ENCODE measurements at places on chromosomes 7 and 10.

- no peak for DNase-seq
Measured at GRCh38 chr10:79394664-79395063, 47.4 kb downstream of the PPIF start.

DNA sequence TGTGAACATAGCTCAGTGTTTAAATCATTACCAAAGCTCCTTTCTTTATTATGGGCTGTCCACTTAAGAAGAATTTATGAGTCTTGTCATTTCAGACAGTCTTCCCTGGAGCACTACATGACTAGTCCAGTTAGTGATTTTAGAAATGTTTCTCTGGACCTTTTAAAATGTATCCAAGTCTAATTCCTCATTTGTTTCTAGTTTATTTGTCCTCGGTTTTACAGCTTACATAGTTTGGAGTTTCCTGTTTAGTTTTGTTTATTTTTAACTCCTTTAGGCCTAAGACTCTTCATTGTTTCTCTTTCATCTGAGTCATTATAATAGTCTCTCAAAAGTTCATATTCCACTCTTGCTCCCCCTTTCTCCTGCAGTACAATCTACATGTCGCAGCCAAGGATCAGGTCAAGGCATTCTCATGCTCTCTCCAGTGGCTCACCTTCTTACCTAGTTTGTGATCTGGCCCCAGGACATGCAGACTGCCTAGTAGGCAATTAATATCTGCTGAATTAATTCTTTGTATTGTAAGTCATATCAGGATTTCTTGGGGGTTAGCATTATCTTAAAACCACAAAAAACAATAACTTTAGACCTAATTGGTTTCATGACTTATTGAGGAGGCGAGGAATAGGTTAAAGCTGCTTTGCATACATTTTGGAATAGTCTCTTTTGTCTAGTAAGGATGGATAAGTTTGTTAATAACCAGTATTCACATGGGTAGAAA, 93.8 kb downstream of the MAPK8 start:
- no peak for DNase-seq

DNA sequence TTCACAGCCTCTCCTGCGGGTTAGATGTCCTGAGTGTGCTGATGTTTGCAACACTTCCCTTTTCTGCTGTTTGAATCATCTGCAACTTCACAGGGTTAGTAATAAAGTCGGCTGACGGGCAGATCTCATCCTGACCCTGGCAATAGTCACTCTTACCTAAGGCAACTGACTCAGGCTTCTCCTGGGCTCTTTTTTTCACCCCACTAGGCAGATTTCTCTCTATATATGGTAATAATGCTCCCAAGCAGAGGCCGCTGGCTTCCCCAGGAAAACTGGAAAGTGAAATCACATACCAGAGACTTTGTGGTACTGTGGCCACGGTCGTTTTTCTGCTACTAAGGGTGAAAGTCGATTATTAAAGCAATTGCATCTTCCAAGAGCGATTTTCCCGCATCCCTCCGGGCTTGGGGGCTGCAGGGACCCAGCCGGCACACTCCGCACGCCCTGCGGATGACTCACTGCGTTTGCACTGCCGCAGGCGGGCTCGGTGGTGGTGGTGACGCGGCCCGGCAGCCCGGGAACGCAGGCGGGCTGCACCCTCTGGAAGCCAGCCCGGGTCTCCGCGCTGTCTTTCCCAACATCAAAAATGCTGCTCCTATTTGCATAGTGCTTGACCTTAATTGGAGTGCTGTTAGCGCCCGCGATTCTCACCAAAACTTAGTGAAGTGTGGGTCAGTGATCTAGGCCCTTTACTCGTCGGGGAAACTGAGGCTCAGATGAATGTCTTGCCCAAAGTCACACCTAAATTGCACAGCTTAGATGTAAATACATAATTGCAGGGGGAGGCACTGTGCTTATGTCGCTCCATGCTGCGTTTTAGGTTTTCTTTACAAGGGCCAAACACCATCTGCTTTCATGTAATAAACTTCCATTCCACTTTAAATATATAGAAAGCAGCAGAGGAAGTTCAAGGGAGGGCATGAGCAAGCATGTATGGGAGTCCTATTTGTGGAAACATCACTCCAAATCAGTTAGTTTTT, 47.6 kb upstream of the ITGB1 start:
- no peak for DNase-seq

DNA sequence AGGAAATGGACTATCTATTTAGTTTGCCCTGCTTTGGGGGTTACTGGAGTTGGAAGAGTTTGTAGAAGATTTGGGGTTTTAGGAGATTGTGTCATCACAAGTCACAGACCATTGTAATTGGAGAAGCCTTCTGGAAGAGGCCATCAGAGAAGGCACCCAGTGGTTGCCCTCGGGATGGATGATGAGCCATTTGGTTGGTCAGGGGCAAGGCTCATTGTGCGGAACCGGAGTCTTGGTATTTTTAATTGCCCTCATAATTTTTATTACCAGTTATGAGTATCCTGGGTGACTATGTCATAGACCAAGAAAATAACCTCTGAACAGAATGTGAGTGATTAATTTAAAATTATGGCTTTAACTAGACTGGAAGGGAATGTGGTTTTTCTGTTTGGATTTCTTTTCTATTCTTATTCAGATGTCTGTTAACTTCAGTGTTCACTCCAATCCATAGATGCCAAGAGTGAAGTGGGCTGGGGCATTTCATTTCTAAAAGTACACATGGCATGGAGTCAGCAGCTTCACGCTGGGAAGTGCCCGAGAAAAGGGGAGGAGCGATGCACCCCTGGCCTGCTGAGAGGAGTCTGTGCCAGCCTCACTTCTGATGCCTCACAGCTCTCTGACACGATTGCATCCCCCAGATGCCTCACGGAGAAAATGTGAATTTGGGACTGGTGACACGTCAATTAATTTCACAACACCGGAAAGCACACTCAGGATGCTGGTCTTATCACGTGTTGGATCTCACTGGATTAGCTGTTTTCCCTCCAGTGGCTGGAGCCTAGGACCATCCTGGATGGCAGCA, 225.6 kb upstream of the IGFBP3 start:
- DNase-seq = no peak

GRCh38 chr10:117562896-117563737, 20.6 kb downstream of the EMX2 start:
- no peak for DNase-seq

GRCh38 chr7:89681448-89681847, 472.8 kb upstream of the STEAP1 start:
- DNase-seq = no peak

DNA sequence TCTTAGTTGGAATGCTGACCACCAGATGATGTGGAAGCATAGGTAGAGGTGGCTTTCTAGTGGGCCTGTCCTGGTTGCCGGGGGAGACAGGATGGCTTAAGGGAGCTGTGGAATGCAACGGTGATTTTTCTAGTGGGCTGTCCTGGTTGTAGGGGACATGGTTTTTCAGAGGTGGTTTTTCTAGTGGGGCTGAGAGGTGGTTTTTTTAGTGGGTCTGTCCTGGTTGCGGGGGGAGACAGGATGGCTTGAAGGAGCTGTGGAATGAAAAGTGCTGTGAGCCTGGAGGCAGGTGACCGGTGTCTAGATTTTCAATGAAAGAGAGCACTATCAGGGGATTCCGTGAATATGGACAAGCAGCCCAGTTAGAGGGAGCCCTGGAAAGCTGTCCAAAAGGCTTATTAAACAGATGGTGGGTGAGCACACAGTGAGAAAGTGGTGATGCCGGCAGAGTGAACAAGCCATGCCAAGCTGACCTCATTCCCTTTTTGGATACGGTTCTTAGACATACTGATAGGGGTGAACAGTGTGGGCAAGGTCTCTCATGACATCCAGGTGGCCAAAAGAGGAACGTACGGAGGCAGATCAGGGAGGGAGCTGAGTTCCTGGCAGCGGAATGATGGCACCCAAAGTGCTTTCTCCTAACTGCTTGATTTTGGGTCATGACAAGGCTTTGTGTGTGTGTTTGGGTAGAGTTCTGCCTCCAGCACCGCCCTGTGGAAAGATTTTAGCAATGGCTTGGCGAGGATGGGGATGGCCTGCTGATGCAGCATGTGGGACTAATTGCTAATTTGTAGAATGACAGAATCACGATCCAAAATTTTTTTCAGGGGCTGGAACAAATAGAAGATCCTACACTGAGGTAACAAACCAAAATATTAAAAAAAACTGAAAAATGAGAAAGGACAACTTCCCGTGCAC, 126.6 kb downstream of the TMEM178B start:
- DNase-seq = no peak

DNA sequence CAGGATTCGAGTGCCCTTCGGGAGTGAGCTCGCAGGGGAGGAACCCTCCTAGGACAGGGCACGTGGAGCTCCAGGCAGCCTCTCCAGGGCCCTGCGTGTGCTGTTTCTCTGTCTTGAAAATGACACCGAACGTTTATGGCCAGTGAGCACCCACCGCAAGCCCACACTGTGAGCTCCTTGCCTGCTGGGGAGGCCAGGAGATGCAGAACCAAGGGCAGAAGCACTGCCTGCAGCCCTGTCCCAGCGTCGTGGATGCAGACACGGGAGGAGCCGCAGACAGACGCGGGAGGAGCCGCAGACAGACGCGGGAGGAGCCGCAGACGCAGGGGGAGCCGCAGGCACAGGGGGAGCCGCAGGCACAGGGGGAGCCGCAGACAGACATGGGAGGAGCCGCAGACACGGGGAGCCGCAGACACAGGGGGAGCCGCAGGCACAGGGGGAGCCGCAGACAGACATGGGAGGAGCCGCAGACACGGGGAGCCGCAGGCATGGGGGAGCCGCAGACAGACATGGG, 314.4 kb downstream of the PTPRN2 start:
- no peak for DNase-seq
